ENCODE measurements at places on chromosomes 5 and 9. TPM values are rescaled to one million over a fixed set of nuclear protein-coding genes. Genes with fewer than 3 reads are reported as not detected.

Gene CARTPT
- not detected for total RNA-seq

GRCh38 chr5:17069995-17070511 is 134.0 kb upstream of the MYO10 start:
- no peaks in the 10 kb centered on the region for H3K36me3 ChIP-seq
- H3K4me1 ChIP-seq, result no peaks in the 10 kb centered on the region
- no peak overlapping the region for H3K4me3 ChIP-seq
- DNase-seq, result no peak
- H3K27me3 ChIP-seq, result no peaks in the 10 kb centered on the region

Gene CMBL
- total RNA-seq, result 8.1 TPM

DNA sequence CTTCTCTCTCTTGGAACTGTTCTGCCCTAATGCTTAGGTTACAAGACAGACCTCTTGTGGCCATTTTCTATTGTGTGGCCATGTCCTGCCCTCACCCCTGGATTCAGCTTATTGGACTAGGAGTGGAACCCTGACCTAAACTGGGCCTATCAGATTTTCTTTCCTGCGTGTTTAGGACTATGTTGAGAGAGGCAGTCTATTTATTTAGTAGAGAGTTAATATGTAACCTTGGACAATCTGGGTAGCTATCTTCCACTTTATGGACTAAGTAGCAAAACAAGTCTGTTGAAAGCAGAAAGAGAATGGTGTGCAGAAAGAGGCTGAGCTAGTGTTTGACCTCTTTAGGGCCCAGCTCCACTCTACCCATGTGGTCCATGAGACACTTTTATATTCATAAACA is 82.6 kb upstream of the SMIM32 start:
- no peaks in the 10 kb centered on the region for H3K27me3 ChIP-seq
- H3K36me3 ChIP-seq, result no peaks in the 10 kb centered on the region
- H3K4me1 ChIP-seq, result no peaks in the 10 kb centered on the region
- H3K4me3 ChIP-seq, result no peak overlapping the region
- DNase-seq, result no peak

Gene FBXO10
- 13.4 TPM for total RNA-seq

GRCh38 chr9:38309324-38310195 is 82.9 kb upstream of the ALDH1B1 start:
- H3K4me1 ChIP-seq, result no peaks in the 10 kb centered on the region
- H3K27ac ChIP-seq, result no peak overlapping the region
- no peak for DNase-seq
- H3K27me3 ChIP-seq, result no peaks in the 10 kb centered on the region

- H3K36me3 ChIP-seq, result no peaks in the 10 kb centered on the region
- H3K4me1 ChIP-seq, result no peaks in the 10 kb centered on the region
- H3K4me3 ChIP-seq, result no peak overlapping the region
- no peak overlapping the region for H3K27ac ChIP-seq
These were observed 679.8 kb downstream of the CETN3 start for GRCh38 chr5:89729623-89730301.

DNA sequence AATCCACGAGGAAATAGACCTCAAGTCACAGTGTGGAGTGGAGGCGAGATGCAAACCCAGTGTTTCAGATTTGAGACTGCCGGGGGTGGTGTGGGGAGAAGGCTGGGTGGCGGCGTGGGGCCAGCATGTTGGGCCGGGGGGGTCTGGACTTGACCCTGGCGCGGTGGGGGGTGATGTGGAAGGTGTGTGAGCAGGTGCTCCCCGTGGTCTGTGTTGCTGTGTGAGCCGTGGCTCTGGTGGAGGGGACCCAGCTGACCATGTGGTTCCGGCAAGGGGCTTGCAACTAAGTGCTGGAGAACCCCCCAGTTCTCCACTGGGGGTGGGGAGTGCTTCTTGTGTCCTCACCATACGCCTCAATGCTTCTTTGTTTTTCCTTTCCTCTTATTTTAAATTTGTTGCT is 25.8 kb downstream of the PRRC2B start:
- peak overlapping the region; percentile 17 for H3K27ac ChIP-seq
- H3K4me3 ChIP-seq, result no peak overlapping the region
- DNase-seq, result no peak
- peaks cover 72% of the 10 kb centered on the region for H3K4me1 ChIP-seq

Gene PDE8B
- 7.5 TPM for total RNA-seq

Gene TICAM2
- 6.7 TPM for total RNA-seq

DNA sequence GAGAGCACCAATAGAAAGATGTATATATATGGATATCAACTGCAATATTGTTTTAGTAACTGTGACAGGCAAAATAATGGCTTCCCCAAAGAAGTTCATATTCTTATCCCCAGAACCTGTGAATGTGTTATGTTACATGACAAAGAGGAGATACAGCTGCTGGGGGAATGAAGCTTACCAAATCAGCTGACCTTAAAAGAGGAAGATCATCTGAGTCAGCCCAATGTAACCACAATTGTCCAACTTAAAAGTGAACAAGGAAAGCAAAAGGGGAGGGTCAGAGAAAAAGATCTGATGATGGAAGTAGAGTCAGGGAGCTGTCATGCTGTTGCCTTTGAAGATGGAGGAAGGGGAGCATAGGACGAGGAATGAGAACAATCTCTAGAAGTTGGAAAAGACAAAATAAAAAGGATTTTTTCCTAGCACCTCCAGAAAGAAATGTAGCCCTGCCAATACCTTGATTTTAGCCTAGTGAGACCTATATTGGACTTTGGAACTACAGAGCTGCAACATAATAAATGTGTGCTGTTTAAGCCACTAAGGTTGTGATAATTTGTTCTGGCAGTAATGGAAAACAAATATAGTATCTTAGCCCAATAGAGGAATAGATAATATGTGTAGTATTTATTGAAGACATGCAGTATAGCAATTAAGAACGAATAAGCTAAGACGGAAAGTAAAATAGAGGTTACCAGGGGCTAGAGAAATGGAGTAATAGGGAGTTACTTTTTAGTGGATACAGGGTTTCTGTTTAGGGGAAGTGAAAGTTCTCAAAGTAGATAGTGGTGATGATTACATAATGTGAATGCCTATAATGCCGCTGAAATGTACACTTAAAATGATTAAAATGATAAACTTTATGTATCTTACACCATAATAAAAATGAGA is 115.9 kb downstream of the PIK3R1 start:
- no peak overlapping the region for H3K4me3 ChIP-seq
- H3K27ac ChIP-seq, result no peak overlapping the region
- H3K36me3 ChIP-seq, result no peaks in the 10 kb centered on the region
- peaks cover 8% of the 10 kb centered on the region for H3K4me1 ChIP-seq
- H3K27me3 ChIP-seq, result no peaks in the 10 kb centered on the region
- no peak for DNase-seq

Gene GABRA1
- total RNA-seq, result not detected

DNA sequence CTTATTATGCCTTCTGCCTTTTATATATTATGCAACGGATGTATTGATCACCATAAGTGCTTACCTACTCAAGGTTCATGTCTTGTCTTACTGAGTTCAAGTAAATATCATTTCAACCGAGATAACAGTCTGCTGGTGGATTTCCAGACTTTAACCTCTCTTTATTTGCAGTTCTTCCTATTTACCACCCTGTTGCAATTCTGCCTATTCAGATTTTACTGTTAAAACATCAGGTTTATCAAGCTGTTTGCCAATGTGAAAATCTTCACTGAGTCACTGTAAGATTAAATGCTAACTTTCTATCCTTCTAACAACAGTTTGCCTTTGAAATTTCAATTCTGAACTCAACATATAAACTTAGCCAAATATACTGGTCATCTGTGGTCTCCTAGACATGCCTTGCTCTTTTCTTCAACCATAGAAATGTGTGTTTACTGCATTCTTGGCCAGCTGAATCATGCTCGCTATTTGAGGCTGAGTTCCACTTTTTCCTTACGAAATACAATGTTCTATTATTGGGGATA is 471.7 kb upstream of the RORB start:
- no peaks in the 10 kb centered on the region for H3K4me1 ChIP-seq
- no peak for DNase-seq
- H3K4me3 ChIP-seq, result no peak overlapping the region
- H3K27me3 ChIP-seq, result no peaks in the 10 kb centered on the region
- no peak overlapping the region for H3K27ac ChIP-seq

DNA sequence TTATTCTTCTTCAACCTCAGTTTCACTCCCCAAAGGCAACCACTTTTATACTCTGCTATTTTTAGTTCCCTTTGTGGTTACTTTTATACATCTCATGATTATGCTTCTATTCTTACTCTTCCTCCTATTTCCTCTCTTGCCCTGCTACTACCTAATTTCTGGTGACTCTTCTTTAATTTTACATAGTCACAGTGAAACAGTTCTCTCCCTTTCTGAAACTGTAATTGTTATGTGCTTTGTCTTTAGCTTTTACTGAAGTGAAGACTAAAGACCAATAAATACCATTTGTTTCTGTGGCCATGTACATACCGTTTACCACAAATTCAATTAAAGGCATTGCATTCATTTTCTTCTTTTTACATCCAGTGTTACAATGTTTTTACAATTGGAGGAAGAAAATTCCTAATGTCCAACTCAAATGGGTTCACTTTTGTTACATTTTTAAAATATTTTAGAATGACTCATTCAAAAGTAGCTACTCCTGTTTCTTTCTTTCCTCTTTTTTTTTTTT is 410.6 kb downstream of the PSAT1 start:
- H3K4me3 ChIP-seq, result no peak overlapping the region
- H3K36me3 ChIP-seq, result no peaks in the 10 kb centered on the region
- H3K4me1 ChIP-seq, result no peaks in the 10 kb centered on the region
- no peak overlapping the region for H3K27ac ChIP-seq
- H3K27me3 ChIP-seq, result no peaks in the 10 kb centered on the region

- no peak overlapping the region for H3K4me3 ChIP-seq
- DNase-seq, result no peak
- peaks cover 66% of the 10 kb centered on the region for H3K4me1 ChIP-seq
- no peaks in the 10 kb centered on the region for H3K36me3 ChIP-seq
These were observed 48.7 kb downstream of the FBXW11 start for GRCh38 chr5:171957591-171958251.

GRCh38 chr9:103203172-103203571 is 208.0 kb downstream of the CYLC2 start:
- H3K4me3 ChIP-seq, result no peak overlapping the region

DNA sequence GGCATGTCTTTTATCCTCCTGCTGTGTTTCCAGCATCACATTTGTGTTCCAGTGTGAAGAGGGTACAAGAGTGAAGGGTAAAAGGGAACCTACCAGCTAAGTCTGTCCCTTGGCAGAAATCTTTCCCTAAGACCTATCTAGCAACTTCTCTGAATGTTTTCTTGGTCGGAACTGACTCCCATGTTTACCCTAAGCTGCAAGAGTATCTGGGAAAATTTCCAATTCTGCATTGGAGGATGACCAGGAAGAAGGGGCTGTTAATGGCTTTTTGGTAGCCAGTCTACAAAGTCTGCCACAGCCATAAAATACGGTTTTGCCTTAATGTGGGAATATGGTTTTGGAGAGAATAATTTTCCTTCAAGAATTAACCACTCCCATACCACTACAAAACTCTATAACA is 75.1 kb downstream of the MAST4 start:
- no peak for DNase-seq
- no peak overlapping the region for H3K4me3 ChIP-seq
- H3K27me3 ChIP-seq, result no peaks in the 10 kb centered on the region
- no peak overlapping the region for H3K27ac ChIP-seq
- H3K36me3 ChIP-seq, result no peaks in the 10 kb centered on the region

All from upper lobe of left lung (tissue), 6 donors.